CD14-positive monocyte (primary cell): ENCODE measurements at places on chromosomes 6 and 20. TPM values are rescaled to one million over a fixed set of nuclear protein-coding genes. Genes with fewer than 3 reads are reported as not detected.

GSTA3 gene
- polyA plus RNA-seq, result not detected in 2 replicates

DNA sequence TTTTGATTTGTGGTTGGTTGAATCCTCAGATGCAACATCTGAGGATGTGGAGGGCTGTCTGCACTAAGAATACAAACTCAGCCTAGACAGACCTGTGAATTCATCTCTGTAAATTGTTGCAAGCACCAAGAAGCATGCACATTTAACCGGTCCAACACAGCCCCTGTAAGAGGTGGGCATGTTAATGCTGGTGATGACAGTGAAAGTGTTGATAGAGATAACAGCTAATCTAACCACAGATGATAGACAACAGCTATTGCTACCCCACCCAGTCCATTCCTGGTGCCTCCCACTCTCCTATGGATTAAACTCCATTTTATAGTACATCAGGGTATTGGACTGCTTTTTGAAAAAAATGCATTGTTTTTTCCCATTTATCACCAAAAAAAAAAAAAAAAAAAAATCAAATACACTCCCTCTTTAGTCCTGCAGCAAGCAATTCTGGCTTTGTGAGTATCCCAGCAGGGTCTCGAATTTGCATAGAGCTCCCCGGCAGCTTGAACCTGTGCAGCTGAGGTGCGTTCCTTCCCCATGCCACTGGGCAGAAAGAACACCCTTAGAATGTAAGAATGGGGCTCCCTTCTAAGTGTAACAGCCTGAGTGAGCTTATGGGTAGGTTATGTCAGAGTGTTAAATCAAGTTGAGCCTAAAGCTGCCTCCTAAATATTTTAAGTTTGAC, 270.9 kb upstream of the JARID2 start:
- no peak for DNase-seq

DNA sequence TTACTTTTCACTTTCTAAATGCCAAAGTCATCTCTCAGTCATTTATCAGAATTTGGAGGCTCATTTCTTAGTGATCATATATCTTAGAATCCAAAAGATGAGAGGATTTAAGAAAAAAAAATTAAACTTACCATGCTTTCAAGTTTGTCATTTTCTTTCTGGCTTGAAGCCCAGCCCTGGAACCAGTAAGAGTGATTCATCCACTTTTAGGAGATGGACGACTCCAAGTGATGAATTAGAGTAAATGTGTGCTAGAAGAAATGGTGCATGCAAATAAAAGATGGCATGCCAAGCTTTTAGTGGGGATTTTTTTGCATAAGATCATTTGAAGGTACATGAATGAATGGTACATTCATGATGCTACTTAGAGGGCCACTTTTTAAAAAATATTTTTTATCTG, 20.1 kb downstream of the PLCB1 start:
- DNase-seq, result no peak

MYLK2 gene
- not detected in 2 replicates for polyA plus RNA-seq

PGM3 gene
- polyA plus RNA-seq, result 4.0 TPM

MEP1A gene
- polyA plus RNA-seq, result 0.10 TPM

DNA sequence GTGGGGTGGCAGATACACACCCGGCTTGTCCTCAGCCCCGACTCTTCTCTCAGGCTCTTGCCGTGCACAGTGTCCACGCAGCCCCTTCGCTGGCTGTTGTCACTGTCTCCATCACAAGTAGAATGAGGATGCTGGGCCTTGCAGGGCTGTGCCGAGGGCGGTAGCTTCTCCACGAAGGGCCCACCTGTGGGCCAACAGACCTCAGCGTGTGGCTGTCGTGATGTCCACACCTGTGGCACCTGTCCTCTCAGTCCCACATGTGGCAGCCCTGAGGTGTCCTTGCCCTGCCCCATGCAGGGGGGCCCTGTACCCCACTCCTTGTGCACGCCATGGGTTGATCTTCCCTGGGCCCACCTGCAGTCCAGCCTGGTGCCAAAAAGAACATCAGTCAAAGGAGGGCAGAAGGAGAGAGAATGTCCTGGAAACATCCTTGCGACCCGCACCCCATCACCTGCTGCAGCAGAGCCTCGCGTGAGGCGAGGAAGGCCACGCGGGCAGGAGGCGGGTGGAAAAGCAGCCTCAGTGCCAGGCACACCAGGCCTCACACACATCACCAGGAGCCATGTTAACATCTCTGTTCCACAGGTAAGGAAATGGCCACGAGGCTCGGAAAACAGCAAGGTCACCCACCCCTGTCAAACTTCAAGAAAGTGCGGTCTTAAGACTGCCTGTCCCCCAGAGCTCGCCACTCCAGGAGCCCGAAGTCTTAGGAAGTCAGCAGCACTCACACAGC, 22.3 kb upstream of the AFDN start:
- DNase-seq, result no peak

C6orf118 gene
- polyA plus RNA-seq, result not detected

DNA sequence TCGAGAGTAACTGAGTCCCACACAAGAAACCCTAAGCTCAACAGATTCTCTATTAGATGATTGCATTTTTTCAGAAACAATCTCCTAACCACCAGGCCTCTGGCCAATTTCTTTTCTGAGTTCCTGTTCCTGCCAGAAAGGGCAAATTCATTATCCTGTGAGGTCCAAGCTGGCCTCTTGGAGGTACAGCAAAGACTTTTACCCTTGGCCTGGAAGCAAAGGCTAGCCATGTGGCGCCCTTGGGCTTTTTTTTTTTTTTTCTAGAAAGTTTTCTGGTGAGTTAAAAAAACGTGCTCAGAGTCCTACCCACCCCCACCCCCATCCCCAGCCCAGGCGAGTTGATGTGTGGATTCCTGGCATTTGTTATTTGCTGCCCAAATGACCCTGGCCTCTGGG, 59.0 kb upstream of the EEF1A1 start:
- DNase-seq, result peak; percentile 61

DNA sequence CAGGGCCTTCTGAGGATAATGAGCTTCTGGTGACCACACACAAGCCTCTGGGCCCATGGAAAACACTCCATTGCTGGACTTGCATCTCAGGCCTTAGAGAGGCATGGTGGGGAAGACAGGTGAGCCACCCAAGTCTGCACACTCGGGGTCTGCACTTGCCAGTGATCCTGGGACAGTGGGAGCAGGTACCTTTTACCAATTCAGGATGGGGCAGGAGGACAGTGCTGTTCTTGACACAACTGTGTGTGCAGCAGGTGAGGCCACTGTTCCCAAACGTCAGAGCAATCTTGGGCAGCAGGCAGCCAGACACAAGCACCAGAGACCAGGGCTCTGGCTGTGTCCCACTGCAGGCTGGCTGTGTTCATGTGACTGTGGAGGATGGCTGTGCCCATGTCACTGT, 221.3 kb downstream of the ERMARD start:
- DNase-seq, result no peak

GRCh38 chr6:100946021-100946540, 65.0 kb upstream of the ASCC3 start:
- no peak for DNase-seq
